Fibroblast of lung (primary cell): ENCODE measurements at places on chromosomes 6 and 20.

DNA sequence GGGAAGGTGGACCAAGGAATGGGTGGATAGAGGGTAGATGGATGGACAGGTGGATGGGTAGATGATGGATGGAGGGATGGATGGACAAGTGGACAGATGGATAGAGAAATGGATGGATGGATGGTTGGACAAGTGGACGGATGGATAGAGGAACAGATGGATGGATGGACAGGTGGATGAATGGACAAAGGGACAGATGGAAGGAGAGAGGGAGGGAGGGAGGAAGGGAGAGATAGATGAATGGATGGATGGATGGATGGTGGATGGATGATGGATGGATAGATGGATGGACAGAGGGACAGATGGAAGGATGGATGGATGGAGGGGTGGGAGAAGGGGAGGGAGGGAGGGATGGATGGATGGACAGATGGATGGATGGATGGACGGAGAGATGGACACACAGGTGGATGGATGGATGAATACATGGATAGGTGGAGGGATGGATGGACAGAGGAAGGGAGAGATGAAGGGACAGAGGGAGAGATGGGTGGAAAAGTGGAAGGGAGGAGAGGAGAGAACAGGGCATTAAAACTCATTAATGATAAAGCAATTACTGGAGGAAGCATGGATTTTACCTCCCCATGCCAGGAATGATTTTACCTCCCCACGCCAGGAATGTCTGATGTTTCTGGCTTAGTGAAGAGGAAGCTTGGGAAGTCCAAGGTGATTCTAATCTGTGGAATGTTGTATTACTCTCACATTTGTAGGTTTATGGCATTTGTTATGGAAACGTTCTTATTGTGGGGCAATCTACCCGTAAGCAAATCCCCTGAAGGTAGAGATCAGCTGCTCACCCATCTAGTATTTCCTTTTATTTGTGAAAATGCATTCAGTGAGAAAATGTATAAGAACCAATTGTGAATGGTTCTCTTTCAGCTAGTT, 383.3 kb downstream of the TAF4 start:
- peak; percentile 52 for DNase-seq

- DNase-seq = no peak
Observed at GRCh38 chr6:54613596-54613995, 233.0 kb upstream of the FAM83B start.

GRCh38 chr20:59939052-59939878, 840 bp downstream of the PPP1R3D start:
- DNase-seq = peak; percentile 12

- DNase-seq = no peak
Observed at GRCh38 chr20:23107466-23107865, 21.3 kb upstream of the CD93 start.

- no peak for DNase-seq
Observed at GRCh38 chr20:5230544-5230943, 86.2 kb downstream of the PROKR2 start.

DNA sequence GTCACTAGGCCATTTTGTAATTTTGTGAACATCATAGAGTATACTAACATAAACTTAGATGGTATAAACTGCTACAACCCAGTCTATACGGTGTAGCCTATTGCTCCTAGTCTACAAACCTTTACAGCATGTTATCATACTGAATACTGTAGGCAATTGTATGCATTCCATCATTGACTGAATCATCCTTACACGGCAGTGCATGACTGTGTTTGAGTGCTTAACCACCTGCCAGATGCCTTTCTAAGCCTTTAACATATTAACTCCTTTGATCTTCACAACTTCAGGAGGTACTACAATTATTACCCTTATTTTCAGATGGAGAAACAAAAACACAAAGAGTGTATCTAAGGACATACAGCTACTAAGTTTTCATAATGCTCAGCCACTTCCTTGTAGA, 14.0 kb downstream of the DPPA5 start:
- DNase-seq = peak; percentile 24

DNA sequence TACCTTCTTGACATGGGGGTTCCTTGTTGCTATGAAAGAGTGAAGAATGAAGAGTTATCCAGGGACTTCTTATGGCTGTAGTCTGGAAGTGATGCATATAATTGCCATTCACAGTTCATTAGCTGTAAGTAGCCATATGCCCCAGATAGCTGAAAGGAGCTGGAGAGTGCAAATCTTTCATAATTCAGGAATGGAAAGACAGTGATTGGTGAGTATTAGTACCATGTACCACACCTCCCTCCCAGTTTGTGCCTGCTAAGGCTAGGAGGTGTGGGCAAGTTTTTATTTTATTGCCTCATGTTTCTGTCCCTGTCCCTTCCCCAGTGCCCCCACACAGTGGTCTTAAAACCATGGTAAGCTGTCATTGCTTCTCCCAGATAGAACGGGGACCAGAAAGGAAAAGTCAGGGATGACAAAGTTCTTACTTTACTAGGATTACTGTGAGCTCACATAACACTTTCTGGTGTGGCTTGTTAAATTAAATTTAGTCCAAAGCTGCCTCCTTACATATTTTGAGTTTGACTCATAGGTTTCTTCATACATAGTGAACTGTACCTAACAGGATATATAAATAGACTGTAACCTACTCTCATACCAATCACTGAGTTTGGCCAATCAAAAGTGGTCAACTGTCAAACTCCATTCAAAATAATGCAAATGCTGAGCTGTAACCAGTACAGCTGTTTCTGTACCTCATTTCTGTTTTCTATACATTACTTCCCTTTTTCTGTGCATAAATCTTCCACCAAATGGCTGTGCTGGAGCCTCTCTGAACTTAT, 119.4 kb downstream of the RFPL4B start:
- peak; percentile 83 for DNase-seq

GRCh38 chr6:73586416-73586974, 65.7 kb upstream of the EEF1A1 start:
- DNase-seq = peak; percentile 63

GRCh38 chr6:19827903-19828302, 9.3 kb upstream of the ID4 start:
- no peak for DNase-seq

DNA sequence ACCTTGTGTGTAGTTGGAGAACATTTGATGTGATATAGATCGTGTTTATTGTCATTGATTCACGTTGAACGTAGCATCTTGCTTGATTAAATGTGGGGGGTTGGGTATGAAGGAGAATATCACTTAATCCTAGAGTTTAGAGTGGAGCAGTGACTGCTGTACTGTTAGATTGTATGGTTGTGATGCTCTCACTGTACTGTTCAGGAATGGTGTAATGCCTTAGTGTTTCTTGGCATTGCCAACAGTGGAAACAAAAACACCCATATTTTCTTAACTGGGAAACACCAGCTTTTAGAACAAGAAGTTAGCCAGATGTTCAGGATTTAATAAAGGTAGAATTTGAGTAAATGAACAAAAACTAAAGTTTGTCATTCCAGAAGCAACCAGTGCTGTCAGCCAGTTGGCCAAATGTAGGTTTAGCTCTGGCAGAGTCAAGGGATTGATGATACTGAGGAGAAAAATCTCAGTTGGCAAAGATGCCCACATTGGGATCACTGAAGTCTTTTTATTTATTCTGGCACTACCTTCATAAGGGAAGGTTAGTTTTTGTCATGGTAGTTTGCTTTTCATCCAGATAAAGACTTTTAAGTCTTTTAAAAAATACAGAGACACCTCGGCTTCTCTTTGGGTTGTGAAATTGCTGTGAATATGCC, 129.9 kb downstream of the JARID2 start:
- no peak for DNase-seq

DNA sequence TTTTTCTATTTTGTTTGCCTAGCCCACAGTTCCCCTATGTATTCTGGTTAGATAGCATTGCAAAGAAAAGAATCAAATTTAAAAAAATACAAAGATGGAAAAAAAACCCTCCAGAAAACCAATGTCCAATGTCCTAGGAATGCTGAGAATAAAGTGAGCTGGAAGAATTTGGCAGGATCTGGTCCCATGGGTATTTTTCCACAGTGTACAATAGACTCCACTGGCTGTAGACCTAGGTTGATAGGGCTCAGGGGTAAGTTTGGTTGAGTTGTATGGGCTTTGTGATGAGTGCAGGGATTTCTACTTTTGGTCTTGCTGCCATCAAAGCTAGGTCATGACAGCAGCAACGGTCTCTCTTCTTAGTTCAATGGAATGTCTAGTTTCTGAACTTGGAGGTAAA, 41.5 kb downstream of the SLC22A2 start:
- no peak for DNase-seq

DNA sequence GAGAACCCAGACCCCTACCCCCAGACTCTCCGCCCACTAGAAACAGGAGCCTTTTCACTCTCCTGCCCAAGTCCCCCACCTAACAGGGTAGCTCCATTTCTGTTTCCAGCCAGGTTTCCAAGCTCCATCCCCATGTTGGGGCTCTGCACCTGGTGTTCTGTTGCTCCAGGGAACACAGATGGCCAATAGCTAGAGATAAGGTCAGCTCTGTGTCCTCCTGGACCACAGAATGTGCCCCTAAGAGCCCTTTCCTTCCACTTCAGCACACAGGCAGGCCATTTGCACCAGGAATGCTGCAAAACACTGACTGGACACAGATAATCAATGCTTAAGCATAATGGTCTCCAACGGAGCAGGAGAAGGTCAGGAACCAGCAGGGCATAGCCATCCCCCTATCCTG, 159.4 kb downstream of the QRSL1 start:
- DNase-seq = no peak
